ENCODE measurements at places on chromosomes 2 and 18. TPM values are rescaled to one million over a fixed set of nuclear protein-coding genes. Genes with fewer than 3 reads are reported as not detected.

FAM237A gene
- not detected for total RNA-seq

GRCh38 chr2:227821043-227821942 lies 7.7 kb downstream of the CCL20 start:
- H3K27me3 ChIP-seq: no peaks in the 10 kb centered on the region
- peak overlapping the region; percentile 53 for H3K27ac ChIP-seq
- peak; percentile 94 for DNase-seq
- no peak overlapping the region for H3K4me3 ChIP-seq
- H3K4me1 ChIP-seq: peaks cover 66% of the 10 kb centered on the region
- peaks cover 2% of the 10 kb centered on the region for H3K36me3 ChIP-seq

- H3K27me3 ChIP-seq: no peaks in the 10 kb centered on the region
- no peaks in the 10 kb centered on the region for H3K36me3 ChIP-seq
- no peak overlapping the region for H3K27ac ChIP-seq
- no peaks in the 10 kb centered on the region for H3K4me1 ChIP-seq
- DNase-seq: no peak
- H3K4me3 ChIP-seq: no peak overlapping the region
Observed at GRCh38 chr18:68428661-68429060, 286.2 kb downstream of the TMX3 start.

DNA sequence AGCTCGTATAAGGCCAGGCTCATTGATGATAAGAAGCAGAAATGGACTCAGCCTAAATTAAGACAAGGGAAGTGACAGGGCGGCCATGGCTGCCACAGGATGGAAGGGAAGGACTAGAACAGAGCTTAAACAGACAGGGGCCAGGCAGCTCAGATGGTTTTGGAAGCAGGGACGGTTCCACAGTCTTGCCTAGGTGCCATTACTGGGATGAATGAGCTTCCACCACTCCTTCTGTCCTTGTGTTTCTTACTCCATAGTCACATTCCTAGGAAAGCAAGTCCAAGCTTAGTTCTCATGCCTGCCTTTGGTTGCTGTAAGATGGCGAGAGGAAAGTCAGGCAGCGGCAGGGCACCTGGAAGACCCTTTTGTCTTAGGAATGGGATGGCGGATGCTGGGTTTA lies 11.9 kb downstream of the GNLY start:
- no peak for DNase-seq
- no peaks in the 10 kb centered on the region for H3K36me3 ChIP-seq
- H3K4me1 ChIP-seq: peaks cover 7% of the 10 kb centered on the region
- H3K27me3 ChIP-seq: peaks cover 29% of the 10 kb centered on the region

GRCh38 chr2:170714381-170715061 lies 616 bp upstream of the SP5 start:
- peaks cover 33% of the 10 kb centered on the region for H3K4me1 ChIP-seq
- peaks cover 7% of the 10 kb centered on the region for H3K36me3 ChIP-seq
- H3K27ac ChIP-seq: peak overlapping the region; percentile 100
- H3K27me3 ChIP-seq: no peaks in the 10 kb centered on the region

- peak; percentile 79 for DNase-seq
- peaks cover 7% of the 10 kb centered on the region for H3K36me3 ChIP-seq
- peak within 1 kb of the TSS; percentile 99 for H3K27ac ChIP-seq
- H3K4me3 ChIP-seq: peak within 1 kb of the TSS; percentile 83
Observed at GRCh38 chr2:85584354-85584856, at the start of gene VAMP5. Gene VAMP5 (plus strand): TSS chr2:85584431. CDS start chr2:85584491, 60 bp downstream.

DNA sequence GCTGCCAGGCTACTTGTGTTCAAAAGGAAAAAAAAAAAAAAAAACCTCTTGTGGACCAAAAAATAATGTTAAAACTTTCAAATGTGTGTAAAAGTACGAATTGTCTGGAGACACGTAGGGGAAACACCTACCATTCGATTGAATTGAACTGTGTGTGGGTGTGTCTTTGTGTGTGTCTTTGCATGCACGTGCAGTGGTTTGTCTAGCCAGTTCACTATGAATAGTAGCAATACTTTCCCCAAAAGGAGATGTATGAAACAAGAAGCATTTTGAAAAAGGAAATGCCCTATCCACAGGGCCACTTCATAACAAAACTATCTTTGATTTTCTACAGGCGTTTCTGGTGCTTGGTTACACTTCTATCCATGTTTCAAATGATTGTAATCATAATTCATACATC lies 186.8 kb downstream of the RPRM start:
- no peak for DNase-seq
- H3K27me3 ChIP-seq: no peaks in the 10 kb centered on the region
- H3K27ac ChIP-seq: no peak overlapping the region
- peaks cover 7% of the 10 kb centered on the region for H3K4me1 ChIP-seq

Measured in HepG2 (cell line).